ENCODE measurements at places on chromosomes 5 and 9.

DNA sequence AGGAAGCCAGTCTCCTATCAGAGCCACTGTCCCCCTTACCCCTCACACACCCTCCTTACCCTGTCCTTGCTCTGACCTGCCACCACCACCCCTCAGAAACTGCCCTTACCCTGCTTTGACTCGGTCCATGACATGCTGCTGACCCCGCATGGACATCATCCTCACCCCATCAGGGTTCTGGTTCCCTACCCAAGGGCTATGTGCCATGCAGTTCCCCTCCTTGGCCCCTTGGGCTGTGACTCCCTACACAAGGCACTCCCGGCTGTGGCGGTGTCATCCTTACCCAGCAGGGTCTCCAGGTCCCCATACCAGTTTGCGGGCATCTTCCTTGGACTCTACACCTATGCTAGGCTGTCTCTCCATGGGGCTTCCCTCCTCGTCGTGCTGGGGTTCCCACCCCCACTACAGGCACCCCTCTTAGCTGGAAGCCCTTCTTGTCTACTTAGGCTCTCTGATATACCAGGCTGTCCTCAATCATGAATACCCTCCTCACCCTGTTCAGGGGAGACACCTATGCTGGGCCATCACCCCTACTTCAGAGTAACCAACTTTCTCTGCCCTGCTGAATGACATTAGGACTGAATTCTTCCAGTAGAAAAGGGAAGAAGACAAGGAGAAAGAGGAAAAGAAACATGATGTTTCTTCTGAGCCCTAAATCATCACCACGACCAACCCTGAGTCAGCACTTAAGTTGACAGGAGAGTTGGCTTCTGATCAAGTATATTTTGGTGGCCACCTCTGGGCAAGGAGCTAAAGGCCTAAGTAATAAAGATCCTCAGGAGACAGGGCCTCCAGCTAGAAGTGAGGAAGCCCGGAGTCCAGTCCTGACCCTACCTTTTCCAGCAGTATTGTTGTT lies 115.2 kb downstream of the GCNT1 start:
- DNase-seq: no peak

GRCh38 chr5:32233696-32234447 lies 59.8 kb upstream of the GOLPH3 start:
- no peak for DNase-seq

DNA sequence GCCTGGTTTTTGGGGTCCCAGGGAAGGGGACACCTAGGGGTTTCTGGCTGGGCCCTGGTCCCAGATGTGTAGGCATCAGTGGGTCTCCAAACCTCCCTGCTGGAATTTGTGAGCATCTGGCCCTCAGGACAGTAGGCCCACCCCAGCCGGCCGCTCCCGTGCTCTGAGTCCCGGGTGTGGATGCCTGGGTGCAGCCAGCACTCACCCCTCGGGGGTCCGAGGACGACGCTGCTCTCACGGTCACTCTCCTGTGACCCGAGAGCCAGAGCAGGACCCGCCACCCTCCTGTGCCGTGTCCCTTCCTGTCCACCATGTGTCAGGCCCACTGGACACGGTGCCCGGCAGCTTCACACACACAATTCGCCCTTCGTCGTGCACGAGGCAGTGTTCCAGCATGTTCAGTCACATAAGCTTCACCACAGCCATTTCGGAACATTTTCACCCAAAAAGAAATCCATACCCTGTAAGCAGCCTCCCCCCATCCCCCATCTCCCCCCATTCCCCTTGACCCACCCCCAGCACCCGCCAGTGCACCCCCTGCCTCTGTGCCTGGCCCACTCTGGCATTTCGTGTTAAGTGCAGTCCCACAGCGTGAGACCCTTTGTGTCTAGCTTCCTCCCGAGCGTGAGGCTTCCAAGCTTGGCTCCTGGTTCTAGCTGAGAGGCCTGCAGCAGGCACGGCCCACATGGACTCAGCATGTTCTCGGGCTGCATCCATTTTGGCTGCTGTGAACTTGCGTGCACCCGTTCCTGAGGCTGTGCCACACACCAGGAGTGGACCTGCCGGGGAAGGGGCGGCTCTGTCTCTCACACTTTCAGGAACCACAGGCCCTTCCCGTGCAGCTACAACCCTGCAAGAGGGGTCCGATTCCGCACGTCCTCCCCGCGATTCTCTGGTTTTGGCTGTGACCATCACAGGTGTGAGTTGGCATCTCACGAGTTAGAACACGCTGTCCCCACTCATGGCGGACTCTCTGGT lies 40.5 kb downstream of the NKD2 start:
- DNase-seq: no peak

DNA sequence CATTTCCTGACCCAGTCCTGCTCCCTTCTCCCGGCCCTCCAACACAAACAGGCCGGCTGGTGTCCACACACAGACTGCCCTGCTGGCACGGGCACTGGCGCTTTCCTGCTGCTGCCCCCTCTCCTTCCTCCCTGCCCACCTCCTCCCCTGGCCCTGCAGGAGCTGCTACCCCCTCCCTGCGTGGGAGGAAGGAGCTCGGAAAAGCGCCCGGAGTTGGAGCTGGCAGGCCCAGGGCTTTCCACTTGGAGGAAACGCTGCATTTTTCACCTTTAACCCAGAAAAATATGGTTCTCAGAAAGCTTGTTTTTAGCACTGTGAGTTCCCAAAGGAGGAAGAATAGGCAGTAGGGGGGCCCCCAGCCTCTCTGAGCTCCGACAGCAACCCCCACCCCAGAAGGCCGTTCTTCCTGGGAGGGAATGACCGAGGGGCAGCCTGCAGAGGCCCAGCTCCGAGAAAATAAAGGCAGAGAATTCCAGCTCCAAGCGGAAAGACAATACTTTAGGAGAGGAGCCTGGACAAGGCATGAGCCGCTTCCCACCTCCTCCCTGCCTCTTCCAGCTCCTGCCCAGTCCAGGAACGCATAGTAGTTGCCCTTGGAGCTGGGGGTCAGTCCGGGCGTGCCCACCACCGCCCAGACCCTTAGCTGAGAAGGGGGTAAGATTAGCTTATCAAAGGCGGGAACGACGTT lies 88.9 kb downstream of the LIFR start:
- no peak for DNase-seq

- DNase-seq: no peak
Measured at GRCh38 chr5:98365126-98365525, 408.3 kb upstream of the RGMB start.

GRCh38 chr9:92058723-92059444 lies 56.3 kb downstream of the SPTLC1 start:
- no peak for DNase-seq

GRCh38 chr9:134938346-134939079 lies 20.8 kb upstream of the FCN1 start:
- peak; percentile 67 for DNase-seq

GRCh38 chr5:537621-538071 lies 13.4 kb upstream of the SLC9A3 start:
- DNase-seq: no peak

DNA sequence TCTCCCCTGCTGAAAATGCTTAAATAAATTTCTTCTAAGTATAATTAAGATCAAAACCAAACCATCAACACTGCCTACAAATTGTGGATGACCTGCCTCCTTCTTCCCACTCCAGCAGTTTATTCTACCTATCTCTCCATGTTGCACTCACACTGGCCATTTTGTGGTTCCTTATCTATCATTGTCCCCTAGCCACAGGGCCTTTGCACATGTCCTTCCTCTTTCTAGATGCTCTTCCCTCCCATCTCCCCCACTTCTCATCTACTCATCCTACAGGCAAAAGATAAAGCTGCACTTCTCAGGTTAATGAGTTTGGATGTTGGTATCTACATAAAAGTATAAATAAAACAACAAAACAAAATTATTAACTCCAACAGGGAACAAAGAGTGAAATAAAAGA lies 70.6 kb upstream of the CCNG1 start:
- no peak for DNase-seq

DNA sequence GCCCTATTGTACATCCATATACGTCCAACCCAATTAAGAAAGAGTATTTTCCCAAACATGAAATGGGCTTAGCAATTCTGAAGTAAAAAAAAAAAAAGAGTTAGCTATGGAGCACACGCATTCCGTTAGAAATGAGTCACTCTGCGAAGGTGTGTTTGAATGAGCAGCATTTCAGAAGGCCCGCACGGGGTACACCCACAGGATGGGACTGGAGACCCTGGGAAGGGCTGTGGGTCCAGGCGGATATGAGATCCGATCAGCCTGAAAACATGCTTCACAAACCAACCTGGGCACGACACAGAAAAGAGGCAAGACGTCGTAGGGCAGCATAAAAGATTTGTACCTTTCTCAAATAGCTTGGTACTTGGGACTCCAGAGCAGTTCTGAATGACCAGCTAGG lies 173.9 kb upstream of the KLF9 start:
- DNase-seq: no peak

DNA sequence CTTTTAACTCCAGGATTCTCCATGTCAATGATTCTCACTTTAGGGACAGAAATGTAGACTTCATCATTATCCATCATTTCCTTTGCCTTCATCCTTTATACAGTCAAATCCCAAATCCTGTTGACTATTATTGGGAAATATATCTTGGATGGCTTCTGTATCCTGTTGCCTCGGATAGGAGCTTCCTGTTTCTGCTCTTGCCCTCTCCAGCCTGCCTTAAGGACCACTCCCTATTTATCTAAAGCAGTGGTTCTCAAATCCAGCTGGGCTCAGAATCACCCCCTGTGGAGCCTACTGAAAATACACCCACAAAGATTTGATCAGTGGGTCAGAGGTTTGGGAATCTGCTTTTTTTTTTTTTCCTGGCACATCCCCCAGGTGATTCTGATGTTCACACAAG lies 8.5 kb downstream of the AFAP1L1 start:
- no peak for DNase-seq

DNA sequence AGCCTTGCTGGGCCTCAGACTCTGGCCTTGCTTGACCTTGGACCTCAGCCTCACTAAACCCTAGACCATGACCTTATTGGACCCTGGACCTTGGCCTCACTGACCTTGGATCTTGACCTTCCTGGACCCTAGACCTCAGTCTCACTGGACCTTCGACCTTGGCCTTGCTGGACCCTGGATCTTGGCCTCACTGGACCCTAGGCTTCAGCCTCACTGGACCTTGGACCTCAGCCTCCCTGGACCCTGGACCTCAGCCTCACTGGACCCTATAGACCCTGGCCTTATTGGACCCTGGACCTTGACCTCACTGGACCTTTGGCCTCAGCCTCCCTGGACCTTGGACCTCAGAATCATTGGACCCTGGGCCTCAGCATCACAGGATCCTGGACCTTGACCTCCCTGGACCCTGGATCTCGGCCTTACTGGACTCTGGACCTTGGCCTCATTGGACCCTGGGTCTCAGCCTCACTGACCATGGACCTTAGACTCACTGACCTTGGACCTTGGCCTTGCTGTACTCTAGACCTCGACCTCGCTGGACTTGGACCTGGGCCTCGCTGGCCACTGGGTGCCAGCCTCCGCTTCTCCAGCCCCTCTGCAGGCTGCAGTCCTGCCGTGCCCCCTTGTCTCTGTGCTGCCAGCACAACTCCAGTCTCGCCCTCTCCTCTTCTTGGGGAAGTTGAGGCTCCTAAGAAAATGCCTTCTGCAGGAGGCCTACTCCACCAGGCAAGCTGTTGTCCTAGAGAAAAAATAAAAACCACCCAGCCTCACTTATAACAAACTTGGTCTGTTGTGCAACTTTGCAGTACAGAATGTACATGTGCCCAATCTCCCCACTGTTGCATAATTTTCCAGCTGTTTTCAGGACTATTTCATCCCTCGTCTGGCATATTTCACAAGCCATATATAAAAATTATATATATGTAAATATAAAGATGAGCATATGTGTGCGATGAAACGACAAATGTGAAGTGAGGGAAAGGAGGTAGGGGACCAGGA lies 11.0 kb upstream of the ADAMTS2 start:
- DNase-seq: no peak

- DNase-seq: no peak
Measured at GRCh38 chr9:98020476-98021145, 35.9 kb upstream of the NANS start.

- no peak for DNase-seq
Measured at GRCh38 chr5:88997937-88998336, 115.0 kb upstream of the MEF2C start.

DNA sequence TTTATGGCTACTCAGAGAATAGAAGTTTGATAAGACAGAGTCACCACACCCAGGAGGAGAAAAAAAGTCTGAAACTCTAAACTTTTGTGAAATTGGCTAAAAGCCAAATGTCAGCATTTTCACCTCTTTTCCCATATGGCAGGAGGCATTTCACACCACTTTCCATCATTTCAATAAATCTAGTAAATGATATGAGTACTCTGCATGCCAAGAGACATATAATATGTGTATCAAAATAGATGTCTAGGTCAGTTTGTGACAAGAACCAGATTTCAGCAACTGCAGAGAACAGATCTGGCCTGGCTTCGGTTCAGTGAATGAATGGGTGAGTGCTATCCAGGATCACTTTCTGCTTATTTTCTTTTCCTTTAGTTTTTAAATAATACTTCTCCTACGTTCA lies 470.8 kb downstream of the ENC1 start:
- DNase-seq: no peak

DNA sequence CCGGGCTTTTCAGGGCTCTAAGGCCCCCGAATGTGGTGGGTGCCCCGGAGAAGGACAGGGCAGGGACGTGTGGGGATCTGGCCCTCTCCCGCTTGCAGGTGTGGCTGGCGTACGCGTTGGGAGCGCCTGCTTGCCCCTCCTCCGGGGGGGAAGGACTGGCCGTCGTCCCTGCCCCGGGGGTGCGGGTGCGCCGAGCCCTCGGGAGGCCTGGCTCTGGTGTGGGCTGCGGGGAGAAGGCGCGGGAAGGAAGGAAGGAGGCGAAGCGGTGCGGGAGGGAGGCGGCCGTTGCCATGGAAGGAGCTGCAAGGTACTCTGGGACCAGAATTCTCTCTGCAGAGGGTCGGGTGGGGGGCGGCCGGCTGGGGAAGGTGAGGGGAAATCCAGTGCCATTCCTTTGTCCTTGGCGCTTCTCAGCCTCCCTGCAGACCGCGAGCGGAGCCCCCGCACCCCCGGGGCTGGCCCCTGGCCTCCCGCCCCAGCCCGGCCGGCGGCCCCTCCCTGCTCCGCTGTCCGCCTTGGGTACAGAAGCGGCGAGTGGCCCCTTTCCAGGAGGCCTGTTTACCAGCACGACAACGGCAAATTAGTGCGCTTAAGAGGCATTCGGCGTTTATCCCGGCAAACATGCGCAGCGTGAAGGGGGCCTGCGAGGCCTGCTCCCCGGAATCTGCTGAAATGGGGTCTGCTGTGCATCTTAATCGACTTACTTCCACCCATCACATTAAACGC lies 67.1 kb upstream of the UNC5A start:
- no peak for DNase-seq

DNA sequence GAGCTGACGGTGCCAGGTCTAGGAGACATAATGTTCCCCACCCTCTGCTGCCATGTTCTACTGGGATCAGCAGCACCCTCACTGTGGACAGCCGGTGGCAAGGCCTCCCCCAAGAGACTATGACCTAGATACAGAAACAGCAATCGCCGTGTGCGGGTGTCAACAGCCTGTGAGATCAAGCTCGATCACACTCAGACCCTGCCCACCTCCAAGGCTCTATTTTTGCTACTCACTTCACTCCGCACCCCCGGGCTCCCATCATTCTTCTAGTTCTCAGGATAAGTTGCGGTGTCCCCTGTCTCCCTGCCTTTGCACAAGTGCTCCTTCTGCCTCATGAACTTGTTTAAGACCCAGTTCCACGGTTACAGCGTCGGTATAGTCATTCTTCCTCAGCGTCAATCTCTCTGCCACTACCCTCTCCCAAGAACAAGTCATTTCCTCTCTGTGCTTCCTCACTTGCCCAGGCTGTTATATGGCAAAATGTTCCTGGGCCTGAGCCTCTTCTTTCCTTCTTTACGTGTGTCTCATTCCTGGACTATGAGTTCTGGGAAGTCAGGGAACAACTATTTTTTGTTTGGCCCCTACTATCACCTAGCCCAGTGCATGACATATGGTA lies 5.4 kb upstream of the DOCK8 start:
- DNase-seq: no peak

GRCh38 chr5:113900141-113900540 lies 386.6 kb downstream of the YTHDC2 start:
- no peak for DNase-seq

All from ELF-1 (cell line).